Anterior cingulate cortex (tissue), 58 donors: ENCODE measurements at places on chromosomes 7 and 10.

DNA sequence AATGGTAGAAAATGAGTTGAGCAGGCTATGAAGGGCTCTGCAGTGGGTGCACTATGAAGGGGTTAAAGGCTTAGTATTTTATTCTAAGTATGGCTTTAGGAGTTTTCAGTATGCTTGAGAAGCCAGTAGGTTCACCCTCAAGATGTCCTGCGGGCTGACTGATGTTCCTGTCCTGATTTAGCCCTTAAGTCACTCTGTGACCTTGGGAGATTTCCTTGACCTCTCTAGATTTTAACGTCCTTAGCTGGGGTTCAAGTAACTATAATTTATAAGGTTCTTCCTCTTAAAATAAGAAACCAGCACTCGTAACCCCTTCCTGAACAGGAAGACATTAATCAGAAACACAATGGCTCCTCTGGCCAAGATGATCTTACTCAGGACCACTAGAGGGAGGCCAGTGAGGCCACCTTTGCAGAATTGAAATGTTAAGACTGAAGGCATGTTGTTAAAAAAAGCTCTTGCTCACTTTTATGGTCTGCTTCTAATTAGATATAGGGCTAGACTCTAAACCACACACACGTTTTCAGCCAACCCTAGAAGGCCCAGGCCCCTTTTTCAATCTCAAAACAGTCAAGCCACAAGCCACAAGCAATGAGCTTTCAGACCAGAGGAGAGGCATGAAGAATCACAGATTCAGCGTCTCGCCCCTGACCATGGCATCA lies 41.9 kb downstream of the CDK1 start:
- no peak for DNase-seq

DNA sequence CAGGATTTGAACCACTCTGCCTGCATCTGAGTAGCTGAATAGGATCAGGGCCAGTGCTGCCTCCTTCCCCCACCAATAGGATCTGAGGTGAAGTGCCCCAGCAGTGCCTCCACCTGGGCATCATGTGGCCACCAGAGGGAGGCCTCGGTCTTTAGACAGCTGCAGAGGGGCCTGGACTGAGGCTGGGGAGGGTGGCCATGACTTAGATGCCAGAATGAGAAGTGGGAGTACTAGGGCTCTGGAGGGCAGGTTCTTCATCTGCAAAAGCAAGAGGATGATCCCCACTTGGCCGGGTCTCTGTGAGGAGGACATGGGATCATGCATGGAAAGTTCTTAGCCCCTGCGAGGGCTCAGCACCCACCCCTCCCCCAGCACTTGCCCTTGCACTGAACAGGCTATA lies 56.9 kb downstream of the NEUROG3 start:
- DNase-seq, result no peak

DNA sequence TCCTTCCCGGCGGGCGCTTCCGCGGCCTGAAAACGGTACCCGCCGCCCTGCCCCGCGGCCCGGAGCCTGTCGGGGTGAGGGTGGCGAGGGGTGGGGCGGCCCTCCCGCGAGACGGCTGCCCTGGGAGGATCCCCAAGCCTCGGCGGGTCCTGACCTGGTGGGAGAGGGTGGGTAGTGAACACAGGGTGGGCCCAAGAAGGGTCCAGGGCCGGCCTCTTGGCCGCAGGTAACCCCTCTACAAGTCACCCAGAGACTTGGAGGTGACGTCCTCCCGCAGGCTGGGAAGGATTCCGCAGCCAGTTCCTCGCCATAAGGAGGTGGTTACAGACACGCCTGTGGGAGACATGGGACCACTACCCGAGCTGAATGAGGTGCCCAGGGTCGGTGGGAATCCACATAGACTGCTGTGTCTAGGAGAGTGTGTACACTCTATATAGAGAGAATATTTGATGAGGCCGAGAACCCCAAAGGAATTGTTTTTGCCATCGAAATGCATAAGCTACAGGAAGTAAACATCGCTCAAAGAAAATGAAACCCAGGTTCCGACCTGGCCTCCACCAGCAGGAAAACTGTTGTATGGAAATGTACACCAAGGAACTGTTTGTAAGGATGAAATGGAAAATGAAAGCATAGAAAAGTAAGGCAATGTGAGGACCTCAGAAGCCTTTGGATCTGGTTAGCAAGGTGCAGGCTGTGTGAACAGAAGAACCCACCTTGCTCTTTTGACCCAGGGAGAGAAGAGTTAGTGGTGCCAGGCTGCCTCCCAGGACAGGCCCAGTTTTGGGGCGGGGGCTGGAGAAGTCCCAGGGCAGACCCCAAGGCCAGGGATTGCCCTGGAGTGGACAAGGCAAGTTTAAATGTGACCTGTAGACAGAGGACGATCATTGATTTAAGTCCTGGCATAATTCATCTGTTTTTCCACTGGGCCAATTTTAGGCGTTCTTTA lies 659 bp downstream of the OPTN start:
- DNase-seq, result peak; percentile 21

- no peak for DNase-seq
These were observed 33.7 kb upstream of the GATAD1 start for GRCh38 chr7:92413550-92413949.

DNA sequence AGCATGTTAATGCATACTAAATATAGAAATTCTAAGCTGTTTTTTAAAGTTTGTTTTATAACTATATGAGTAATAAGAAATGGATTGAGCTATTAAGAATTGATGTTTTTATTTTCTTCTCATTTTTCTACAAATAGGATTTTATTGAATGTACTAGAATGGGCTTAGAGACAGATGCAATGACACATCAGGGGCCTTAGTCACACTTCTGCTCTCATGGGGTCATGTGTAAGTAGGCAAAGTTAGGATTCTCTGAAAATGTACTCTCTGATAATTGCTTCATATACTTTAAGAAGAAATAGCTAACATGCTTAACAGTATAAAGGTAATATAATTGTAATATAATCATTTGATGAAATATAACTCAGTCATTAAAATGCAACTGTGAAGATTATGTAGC lies 154.6 kb downstream of the ZNF438 start:
- no peak for DNase-seq

- DNase-seq, result no peak
These were observed 262.5 kb downstream of the TRIL start for GRCh38 chr7:28695300-28696295.

GRCh38 chr10:94133239-94133638 lies 139.5 kb downstream of the PLCE1 start:
- DNase-seq, result peak; percentile 19

DNA sequence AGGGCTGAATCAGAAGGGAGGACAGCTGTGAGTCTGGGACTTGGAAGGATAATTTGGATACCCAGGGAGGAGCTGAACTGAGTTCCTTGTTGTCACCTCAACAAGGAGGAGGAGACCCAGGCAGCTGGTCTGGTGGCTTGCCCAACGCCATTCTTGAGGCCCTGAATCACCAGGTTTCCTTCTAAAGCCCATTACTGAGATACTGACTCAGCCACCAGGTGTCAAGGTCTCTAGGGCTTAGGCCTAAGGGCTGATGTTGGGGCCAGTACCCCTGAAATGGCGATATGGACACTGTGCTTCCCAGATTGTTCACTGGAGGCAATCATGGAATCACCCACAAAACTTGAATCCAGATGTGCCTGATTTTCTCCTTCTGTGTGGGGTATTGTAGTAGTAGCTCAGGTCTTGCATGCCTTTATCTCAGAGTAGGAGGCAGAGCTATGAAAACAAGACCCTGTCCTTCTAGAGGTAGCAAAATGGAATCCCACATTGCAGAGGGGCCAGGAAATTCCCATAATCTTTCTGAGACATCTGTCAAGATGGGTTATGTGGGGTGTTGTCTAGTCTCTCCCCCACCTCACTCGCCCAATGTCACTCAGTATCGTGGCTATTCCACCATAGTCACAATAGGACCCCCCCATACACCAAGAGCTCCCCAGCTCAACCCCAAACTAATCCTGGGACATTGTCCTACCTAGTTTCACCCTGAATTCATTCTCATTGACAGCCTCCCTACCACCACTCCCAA lies 1.8 kb upstream of the ATG9B start:
- DNase-seq, result no peak

DNA sequence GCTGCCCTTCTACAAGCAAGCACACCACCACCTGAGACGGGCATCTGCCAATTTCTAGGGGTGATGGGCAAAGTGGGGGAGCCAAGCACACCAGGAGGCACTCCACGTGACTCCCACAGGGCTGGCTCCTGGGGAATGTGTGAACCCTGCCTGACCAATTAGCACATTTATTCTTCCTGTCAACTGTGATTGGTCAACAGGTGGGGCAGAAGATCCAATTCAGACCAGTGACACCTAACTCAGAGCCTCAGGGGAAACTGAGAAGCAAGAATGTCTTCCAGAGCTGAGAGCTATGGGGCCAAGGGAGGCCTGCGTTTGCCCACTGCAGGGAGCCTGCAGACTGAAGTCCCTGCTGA lies 15.4 kb downstream of the TMEM273 start:
- DNase-seq, result no peak

- no peak for DNase-seq
These were observed 111.3 kb downstream of the PTPN20 start for GRCh38 chr10:47022311-47023131.

- DNase-seq, result no peak
These were observed 13.6 kb downstream of the FOXP2 start for GRCh38 chr7:114428211-114428610.

- DNase-seq, result no peak
These were observed 31.4 kb downstream of the SVIL start for GRCh38 chr10:29603223-29603896.

- DNase-seq, result no peak
These were observed 95.2 kb downstream of the CLEC2L start for GRCh38 chr7:139618482-139619366.

DNA sequence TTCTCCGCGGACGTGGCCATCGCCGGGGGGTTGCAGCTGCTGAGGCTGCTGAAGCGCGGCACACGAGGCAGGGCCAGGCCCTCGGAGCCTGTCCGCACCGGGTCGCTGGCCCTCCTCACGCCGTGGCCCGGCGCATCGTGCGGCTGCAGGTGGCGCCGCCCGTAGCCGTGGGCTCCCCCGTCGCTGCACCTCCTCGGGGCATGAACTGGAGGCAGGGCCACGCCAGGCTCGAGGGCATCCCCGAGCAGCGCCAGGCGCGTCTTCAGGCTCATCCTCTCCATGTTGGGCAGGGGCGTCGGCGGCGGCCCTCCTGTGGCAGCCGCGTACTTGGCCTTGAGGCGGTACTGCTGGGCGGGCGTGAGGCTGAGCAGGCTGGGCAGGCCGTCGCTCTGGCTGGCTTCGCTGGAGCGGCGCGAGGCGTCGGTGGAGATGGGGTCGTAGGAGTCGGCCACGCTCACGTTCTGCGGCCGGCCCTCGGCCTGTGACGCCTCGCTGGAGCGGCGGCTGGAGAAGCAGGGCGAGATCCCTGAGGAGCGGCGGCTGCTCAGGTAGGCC lies 263.1 kb upstream of the INHBA start:
- no peak for DNase-seq

DNA sequence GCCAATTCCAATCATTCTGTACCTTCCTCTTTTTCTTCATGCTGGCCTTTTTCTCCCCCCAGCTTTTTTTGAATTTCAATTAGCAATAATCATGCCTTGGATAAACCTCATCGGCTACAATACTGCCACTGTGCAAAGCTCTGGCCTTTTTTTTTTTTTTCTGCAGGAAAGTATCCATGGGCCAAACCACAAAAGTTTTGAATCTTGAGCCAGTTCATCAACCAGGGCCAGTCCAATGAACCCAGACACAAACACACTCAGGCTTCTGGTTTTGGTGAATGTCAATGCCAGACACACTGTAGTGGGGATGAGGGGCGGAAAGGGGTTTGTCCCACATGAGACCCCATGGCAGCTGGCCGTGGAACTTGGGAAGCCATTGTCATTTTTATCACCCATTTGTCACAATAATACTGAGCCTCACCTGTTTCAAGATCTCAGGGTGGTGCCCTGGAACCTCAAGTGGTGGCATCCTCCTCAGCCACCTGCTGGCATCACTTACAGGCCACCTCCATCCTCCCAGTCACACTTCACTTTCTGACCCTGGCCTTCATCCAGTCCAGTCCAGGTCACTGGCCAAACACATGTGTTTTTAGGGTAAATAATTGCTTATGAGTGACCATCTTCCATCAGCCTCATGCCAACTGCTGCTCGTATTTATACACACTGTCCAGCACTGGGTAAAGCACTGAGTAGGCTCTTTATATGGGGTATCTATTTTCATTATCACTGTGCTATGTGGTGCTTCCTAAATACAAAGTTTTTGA lies 40.8 kb upstream of the TSPAN33 start:
- DNase-seq, result no peak

DNA sequence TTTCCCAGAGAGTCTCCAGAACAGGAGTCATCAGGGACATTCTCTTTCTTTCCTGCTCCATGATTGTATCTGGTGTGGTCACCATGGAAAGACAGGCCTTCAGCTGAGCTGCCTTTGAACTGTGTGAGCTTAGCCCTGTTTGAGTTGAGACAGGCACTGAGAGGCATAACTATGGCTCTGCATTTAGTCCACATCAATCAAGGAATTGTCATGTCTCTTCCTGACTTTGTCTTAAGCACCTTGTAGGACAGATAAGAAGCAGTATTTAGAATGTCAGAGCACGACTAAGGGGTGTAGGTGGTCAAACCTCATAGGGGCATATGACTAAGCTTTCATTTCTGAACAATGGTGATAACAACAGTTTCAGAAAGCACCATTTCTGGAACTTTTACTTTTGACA lies 53.5 kb downstream of the EPDR1 start:
- no peak for DNase-seq

DNA sequence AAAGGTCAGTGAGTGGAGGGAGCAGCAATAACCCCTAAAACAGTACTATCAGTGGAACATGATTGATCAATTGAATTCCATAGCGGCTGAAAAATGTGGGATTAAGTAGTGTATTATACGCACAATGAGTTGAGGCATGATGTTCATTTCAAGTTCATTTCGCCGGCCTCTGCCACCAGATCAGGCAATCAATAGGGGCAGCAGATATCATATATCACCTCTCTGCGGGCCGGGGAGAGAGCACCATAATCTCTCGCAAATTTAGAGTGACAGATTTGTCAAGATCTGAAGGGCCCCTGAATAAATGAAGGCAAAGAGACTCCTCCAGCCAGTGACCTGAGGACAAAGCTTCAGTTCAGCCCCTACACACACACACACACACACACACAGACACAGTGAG lies 58.5 kb downstream of the PAX2 start:
- DNase-seq, result no peak
